Stimulated activated CD8-positive, alpha-beta memory T cell treated with anti-CD3 and anti-CD28 coated beads, Interleukin-15, amount 100 ng/mL, for 4 hours (primary cell): ENCODE measurements at places on chromosomes 3 and 15.

DNA sequence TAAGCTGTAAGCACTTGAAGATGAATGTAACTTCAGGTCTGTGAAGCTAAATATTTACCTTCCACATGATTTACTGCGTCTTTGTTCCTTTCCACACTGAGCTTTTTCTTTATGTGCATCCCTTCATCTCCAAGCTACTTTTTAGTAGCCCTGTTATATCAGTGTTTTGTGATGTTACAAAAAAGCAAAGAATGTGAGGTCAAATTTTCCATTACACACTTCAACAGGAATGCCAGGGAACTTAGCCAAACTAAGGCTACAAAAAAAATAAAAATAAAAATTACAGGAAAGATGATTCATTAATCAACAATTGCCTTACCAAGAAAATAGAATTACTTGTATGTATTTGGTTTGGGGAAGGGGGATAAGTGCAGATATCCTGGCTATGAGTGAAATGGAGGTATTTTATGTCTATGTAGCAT is 73.0 kb downstream of the FILIP1L start:
- no peak for DNase-seq

DNA sequence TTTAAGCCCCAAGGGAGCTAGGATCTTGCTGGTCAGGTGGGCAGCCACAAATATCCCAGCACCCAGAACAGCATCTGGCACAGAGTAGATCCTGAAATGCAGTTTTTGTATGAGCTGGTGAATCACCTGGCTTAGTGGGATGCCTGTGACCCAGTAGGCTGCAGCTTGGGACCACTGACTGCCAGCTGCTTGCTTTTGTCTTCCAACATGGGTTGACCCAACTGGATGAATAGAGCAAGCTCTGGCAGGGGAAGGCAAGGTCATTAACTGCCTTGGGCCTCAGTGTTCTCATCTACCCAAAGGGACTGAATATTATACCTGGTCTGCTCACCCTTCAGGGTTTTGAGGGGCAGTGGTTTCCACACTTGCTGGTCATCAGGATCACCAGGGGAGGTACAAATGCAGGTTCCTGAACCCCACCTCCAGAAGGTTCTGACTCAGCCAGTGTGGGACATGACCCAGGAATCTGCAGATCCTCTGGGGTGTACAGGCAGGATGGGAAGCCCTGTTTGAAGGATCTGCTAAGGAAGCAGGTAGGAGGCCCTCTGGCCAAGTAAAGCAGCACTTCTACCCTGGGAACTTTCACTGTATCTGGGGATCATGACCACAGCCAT is 55.4 kb downstream of the ITGA11 start:
- DNase-seq, result no peak

- no peak for DNase-seq
Observed at GRCh38 chr15:78390826-78391225, 47.2 kb upstream of the IREB2 start.

DNA sequence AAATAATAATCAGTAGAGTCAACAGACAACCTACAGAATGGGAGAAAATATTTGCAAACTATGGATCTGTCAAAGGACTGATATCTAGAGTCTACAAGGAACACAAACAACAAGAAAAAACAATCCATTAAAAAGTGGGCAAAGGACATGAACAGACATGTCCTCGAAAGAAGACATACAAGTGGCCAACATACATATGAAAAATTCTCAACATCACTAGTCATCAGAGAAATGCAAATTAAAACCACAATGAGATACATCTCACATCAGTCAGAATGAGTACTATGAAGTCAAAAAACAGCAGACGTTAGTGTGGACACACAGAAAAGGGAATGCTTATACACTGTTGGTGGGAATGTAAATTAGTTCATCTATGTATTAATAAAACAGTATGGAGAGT is 33.7 kb downstream of the SLC2A2 start:
- DNase-seq, result no peak

DNA sequence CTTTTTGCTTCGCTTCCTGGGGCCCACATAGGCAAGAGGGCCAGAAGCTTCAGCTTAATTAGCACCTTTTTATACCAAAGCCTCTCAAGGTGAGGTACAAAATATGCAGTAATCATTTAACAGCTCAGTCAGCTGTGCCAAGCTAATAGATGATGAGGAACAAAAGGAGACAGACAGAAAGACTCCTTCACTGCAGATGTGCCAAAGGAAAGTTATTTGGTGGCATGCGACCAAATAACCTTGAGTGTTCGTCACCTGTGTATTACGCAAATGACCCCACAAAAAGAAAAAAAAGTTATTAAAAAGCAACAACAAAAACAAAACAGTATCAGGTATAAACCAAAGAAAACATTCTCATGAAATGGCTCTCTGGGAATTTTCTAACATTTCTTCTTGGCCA is 325.8 kb upstream of the IGF1R start:
- DNase-seq, result no peak

GRCh38 chr15:96678386-96678785 is 347.9 kb downstream of the NR2F2 start:
- DNase-seq, result no peak

DNA sequence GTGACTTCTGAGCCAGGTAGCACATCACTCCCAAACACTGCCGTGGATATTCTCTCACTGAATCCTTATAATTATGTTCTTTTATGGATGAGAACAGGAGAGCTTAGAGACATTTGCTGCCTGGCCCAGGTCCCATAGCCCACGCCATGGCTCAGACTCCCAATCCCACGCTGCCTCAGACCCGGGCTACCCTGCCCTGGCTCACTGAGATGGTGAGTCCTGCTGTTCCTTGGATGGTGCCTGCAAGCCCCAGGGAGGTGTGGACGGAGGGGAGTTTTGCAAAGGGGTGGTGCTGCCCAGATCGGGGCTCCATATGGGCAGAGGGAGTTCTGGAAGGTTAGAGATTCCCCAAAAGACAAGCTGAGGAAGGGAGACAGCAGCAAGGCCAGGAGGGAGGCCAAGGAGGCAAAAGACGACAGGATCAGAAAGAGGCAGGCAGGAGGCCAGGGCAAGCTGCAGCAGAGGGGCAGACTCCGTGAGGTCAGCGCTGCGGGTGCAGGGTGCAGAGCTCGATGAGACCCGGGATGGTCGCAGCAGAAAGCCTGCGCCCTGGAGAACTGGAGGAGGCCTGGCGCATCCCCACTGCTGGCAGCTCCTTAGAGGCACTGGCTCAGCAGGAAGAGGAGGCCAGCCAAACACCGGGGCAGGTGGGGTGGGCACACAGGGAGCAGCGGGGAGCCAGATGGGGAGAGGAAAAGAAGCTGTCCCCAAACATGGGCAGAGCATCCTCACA is 95.7 kb upstream of the ALDH1A3 start:
- no peak for DNase-seq

GRCh38 chr3:118683636-118684035 is 351.0 kb downstream of the IGSF11 start:
- DNase-seq, result no peak
